Anterior cingulate cortex (tissue), 58 donors: ENCODE measurements at places on chromosomes 4 and X.

DNA sequence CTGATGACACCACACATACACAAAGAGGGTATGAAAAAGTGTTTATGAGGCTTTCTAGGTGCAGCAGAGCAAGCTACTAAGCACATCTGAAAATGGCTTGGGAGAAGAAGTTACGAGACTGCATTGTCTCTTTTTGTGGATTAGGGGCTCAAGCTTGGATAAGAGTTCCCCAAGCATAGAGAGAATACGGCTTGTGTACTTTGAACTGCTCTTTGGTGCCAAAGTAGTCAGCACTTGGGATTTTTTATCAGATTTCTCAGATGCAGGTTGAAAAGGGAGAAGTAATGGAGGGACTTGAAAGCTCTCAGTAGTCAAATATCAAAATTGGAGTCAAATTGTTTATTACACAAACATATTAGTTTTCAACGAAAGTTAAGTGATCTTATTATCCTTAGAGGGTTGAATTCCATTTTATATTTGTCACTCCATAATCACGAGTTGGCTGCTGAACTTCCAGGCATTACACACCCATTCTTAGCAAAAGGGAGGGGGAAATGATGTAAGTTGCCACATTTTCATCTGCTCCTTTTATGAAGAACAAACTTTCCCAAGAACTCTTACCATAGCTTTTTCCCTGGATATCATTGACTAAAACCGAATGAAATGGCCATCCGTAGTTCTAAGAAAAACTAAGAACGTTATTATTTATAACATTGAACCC is 1904.9 kb downstream of the PCDH7 start:
- DNase-seq, result no peak

- no peak for DNase-seq
Observed at GRCh38 chr4:145278341-145279121, 98.1 kb upstream of the OTUD4 start.

DNA sequence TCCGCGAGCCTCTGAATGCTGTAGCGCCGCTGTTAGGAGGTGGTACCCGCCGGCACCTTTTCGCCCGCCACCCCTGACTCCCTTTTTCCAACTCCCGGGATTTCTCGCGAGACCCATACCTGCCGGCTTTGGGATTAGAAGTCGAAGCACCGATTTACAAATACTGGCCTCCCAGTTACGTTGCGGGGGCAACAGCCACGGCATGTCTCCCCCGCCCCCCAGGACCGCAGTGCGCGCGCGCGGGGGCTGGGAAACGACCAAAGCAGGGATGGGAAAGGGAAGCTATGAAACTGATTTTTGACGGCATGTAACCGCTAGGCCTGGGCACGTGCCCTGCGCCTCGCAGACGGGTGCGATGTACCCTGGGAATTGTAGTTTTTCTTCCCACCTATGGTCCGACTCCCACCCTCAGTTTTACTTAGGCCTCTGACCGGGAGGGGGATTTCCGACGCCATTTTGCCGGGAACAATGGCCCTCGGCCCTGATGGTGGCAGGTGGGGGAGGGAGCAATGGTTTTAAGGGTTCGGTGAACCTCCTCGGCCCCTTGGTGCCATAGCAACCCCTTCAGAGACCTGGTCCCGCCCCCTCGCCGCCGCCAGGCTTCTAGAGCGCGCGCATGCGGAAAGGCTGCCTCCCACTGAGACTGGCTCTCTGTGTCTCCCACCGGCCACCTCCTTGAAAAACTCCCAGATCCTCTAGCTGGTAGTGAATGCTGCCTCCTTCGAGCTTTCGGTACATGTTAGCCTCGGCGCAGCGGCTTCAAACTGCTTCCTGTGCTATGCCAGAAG is 772 bp upstream of the WNK3 start:
- peak; percentile 67 for DNase-seq

- DNase-seq, result no peak
Observed at GRCh38 chr4:81518762-81519426, 47.2 kb upstream of the RASGEF1B start.

GRCh38 chr4:71063711-71064110 is 70.3 kb downstream of the DCK start:
- DNase-seq, result no peak

DNA sequence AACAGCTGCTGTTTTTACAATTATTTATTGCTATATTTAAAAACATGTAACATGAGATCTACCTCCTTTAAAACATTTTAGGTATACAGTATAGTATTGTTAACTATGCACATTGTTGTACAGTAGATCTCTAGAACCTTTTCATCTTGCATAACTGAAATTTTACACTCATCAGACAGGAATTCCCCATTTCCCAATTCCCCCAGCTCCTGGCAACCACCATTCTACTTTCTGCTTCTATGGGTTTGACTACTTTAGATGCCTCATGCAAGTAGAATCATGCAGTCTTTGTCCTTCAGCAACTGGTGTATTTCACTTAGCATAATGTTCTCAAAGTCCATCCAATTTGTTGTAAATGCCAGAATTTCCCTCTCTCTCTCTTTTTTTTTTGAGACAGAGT is 9.7 kb upstream of the LSM6 start:
- DNase-seq, result no peak

- no peak for DNase-seq
Observed at GRCh38 chr4:153419029-153419428, 47.1 kb upstream of the TMEM131L start.

DNA sequence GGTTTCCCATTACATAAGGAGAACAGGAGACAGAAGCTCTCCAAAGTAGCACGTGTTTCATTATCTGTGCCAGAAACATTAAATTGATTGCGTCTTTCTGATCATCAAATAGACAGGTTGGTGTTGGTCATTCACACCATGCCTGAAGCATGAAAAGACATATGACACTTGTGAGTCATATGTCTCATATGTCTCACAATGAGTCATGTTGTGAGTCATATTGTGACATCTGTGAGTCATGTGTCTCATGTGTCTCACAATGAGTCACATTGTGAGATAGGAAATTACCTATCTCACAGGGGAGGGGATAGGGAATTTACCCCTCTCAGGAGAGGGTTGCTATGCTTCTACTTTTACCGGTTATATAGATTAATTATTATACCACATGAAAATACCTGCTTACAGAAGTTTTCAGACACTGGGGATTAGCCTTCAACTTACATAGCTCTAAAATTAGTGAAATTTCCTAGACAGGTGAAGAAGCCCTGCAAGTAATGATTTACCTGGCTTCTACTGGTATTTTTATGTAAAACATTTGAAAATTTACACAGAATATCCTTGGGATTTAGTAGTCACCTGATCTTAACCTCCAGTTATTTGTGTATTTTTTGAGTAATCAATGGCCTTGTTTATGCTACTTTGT is 80.8 kb downstream of the NPFFR2 start:
- no peak for DNase-seq

- no peak for DNase-seq
Observed at GRCh38 chr4:113452868-113453620, 308.5 kb downstream of the CAMK2D start.

GRCh38 chr4:136841526-136841925 is 690.8 kb downstream of the PCDH18 start:
- DNase-seq, result no peak

DNA sequence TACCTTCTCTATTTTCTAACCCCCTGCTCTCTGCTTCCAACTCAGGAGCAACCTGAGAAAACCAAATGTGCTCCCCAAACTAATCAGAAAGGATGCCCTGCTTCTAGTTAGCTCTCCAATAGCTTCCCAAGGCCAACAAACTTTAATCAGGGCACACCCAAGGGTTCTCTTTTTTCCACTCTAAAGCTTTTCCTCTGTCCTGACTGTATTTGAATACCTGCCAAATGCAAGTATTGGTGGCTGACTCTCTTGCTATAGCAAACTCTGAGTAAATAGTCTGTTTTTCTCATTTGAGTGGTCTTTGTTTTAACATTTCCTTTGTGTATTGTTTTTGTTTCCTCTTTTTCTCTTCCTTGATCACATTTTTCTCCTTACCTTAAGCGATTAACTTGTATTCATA is 52.5 kb downstream of the GBA3 start:
- DNase-seq, result no peak

DNA sequence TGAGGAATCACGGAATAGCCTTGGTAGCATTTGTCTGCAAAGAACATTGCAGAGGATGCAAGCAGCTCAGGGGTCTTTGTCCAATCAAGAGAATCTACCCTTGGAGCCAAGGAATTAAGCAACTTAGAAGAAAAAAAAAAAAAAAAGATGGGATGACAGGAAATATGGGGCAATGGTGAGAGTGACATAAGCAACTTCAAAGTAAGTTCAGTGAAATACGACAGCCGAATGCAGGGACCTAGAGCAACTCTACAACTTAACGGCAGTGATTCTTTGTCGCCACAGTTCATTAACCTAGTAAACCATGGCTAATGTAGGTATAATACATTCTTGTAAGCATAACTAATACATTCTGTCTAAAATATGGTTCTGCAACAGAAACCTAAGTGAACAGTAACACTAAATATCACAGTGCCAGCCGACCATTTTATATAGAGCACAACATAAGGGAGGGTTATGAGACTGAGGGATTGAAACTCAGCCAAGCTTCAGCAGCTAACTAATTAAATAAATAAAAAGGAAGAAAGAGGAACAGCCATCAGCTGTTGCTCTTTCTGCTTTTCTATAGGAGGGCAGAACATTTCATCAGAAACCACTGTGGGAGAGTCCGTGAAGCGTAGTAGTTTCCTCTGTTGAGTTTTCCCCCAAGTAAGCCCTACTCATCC is 74.7 kb downstream of the PPARGC1A start:
- DNase-seq, result no peak

DNA sequence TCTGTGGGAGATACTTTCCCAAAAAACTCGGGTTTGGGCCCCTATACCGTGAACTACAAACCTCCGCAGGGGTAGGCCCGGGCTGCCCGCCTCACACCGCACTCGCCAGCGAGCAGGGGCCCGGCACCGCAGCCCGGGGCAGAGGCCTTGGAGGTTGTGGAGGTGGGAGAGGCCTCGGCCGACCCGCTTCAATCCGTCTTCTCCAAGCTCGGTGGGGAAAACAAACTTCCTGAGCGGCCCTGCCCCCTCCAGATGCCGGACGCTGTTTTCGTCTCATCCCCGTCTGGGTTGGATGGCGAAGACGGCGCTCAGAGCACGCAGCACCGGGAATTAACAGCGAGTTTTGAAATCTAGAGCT is 442 bp upstream of the MCUB start:
- DNase-seq, result no peak

DNA sequence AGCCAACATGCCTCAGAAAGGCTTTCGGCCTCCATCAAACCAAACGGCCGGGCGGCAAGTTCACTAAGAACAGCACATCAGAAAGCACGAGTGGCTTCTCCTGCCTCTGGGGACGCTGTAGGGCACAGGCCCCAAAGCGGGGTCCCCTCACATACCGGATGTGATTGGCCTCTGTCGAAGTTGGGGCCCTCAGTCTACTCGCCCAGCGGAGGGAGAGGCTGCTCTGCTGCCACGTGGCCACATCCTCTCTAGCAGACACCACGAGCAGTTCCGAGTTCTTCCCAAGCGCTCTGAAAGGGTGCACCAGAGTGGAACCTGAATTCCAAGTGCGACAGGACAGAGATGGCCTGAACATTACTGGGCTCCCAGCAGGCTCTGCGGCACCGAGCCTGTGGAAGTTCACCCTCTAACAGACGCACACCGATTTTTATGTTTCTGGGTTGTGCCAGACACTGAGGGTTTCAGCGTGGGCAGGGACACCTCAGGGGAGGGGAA is 21.1 kb downstream of the NOP14 start:
- DNase-seq, result no peak

- DNase-seq, result no peak
Observed at GRCh38 chr4:130424211-130424610, 1328.3 kb downstream of the C4orf33 start.

DNA sequence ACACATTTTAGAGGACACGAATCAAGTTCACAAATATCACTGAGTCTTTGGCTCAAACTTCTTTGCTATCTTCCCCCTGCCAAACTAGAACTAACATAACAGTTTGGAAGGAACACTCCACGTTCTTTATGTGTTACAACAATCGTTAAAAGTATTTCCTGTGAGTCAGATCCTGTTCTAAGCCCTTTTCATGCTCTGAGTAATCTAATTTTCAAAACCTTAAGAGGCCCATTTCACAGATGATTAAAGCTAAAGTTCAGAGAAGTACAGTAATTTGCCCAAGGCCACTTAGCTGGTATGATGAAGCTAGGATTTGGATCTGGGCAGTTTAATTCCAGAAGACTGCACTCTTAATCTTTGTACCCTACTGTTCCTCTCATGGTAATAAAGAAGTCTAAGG is 854.4 kb upstream of the INTU start:
- no peak for DNase-seq

GRCh38 chr4:7759216-7759615 is 180.4 kb downstream of the AFAP1 start:
- DNase-seq, result no peak

DNA sequence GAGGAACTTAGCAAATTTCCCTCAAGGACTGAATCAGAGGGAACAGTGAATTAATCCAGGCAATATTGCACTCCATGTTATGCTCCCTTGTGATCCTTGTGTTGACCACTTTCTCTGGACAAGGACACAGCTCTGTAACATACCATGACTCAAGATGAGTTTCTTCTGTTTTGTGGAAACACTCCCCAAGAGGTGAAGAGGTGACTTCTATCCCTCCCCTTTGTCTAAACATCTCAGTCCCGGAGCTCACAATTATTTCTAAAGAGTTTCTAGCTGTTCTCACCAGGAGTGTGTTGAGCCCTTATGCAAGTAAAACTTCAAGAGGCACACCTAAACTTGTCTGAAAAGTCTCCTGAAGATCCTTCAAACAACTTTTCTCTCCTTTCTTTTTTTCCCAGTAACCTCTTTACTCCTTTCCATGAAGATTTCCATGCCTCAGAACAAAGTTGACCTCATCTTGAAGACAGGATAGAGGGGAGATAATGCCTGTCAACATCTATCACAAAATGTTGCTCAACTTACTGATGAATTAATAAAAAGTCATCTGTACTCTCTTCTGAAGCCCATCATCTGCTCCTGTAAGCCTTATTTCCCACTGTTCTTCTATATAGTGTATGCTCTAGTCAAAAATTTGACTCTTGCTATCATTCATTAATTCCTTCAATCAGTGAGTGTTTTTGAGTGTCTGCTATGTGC is 429.1 kb downstream of the SPRY1 start:
- no peak for DNase-seq

DNA sequence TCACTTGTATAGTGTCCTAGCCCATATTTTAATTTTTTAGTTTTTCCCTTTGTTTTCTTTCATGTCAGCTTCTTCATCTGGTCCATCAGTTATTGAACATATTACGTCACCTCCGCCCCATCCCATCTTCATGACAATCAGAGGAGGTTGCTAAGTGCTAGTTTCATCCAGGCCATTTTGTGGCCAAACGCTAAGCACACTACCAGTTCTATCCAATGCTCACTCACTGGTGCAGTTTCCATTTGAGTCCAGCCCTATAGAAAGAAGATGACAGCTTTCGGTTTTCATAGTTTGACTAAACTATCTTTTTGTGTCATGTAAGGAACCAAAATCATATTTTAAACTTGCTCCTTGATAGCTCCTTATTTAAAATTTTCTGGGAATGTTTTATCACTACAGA is 304.2 kb downstream of the TENM3 start:
- no peak for DNase-seq

DNA sequence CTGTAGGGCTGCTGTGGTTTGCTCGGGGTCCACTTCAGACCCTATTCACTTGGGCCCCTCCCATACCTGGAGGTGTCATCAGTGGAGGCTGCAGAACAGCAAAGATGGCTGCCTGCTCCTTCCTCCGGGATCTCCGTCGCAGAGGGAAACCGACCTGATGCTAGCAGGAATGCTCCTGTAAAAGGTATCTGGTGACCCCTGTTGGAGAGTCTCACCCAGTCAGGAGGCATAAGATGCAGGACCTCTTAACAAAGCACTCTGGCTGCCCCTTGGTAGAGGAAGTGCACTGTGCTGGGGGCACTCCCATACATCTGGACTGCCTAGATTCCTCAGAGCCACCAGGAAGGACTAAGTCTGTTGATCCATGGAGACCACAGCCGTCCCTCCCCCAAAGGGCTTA is 296.9 kb downstream of the GRID2 start:
- no peak for DNase-seq

GRCh38 chrX:20309806-20310205 is 43.1 kb upstream of the RPS6KA3 start:
- DNase-seq, result no peak
